GM23248 (cell line): ENCODE measurements at places on chromosomes 6 and 20.

- DNase-seq, result no peak
These were observed 349.7 kb upstream of the POU3F2 start for GRCh38 chr6:98484696-98485095.

- no peak for DNase-seq
These were observed 38.7 kb downstream of the CNKSR3 start for GRCh38 chr6:154471609-154472362.

DNA sequence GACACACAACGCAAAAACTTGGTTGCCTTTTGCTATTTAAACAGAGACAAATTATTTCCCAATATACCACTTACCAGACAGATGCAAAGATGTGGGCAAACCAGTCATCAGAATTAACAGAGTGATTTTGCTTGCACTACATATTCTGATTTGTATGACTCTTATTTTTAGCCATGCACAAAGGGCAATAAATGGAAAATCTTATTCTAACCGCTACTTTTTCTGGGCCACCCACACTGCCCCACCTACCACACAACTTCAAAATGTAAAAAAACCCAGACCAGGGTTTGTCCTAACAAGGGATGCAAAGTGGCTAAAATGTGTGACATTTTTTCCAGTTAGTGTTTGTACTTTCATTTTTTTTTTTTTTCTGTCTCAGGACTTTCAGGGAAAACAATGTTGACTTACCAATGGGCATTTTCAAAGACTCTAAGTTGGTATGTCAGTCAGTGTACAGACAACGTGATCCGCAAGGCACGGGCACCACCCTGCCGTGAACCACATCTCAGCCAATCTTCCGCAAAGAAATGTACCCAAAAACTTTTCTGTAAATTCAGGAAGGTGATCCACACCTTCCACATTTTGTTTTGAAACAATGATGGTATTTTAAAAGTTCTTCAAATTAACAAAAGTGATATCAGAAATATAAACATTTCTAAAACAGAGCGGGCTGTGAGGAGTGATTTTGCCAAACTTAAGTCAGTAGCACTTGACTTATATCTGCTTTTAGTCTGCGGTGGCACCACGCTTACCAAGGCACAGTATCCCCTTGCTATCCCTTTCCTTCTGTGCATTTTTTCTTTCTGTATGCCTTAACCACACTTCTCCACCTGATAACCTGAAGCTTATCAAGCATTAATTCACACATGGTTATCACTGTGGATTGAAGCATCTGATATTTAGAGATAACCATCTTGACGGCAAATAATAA, 185.6 kb downstream of the GJA10 start:
- no peak for DNase-seq

- peak; percentile 62 for DNase-seq
These were observed 25.3 kb downstream of the RBCK1 start for GRCh38 chr20:433300-433975.

- DNase-seq, result peak; percentile 67
These were observed 43.8 kb downstream of the BMP6 start for GRCh38 chr6:7769702-7770101.

DNA sequence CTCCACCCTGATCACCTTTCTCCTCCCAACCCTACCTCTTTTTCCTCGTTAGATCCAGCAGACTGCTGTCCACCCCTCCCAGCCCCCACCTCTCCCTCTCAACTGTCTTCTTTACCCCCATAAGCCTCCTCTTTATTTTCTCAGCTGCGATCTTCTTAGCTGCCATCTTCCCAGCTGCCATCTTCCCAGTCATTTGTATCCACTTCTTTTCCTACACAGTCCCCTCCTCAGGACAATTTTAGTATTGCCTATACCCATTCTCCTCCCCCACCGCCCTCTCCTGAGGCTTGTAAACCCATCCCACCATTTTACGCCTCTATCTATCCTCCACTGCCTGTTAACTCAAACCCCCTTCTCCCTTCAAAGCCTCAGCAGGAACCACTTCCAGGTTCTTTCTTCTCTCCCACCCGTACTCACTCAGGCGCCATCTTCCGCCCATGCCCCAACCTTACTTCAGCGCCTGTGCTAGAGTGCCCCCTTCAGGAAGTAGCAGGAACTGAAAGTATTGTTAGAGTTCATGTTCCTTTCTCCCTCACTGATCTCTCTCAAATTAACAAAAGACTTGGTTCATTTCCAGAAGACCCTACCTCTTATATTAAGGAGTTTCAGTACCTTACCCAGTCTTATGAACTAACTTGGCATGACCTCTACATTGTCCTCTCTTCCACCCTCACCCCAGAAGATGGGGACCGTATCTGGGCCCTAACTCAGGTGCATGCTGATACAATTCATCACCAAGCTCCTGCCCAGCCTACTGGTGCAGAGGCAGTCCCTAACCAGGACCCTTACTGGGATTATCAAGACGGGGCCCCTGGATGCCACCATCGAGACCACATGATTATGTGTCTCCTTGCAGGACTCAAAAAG, 236.0 kb downstream of the ADGRG6 start:
- DNase-seq, result peak; percentile 70

- peak; percentile 75 for DNase-seq
These were observed 160.2 kb upstream of the SGK1 start for GRCh38 chr6:134477991-134478635.

- no peak for DNase-seq
These were observed 173.4 kb downstream of the PTPRT start for GRCh38 chr20:43016257-43016656.

DNA sequence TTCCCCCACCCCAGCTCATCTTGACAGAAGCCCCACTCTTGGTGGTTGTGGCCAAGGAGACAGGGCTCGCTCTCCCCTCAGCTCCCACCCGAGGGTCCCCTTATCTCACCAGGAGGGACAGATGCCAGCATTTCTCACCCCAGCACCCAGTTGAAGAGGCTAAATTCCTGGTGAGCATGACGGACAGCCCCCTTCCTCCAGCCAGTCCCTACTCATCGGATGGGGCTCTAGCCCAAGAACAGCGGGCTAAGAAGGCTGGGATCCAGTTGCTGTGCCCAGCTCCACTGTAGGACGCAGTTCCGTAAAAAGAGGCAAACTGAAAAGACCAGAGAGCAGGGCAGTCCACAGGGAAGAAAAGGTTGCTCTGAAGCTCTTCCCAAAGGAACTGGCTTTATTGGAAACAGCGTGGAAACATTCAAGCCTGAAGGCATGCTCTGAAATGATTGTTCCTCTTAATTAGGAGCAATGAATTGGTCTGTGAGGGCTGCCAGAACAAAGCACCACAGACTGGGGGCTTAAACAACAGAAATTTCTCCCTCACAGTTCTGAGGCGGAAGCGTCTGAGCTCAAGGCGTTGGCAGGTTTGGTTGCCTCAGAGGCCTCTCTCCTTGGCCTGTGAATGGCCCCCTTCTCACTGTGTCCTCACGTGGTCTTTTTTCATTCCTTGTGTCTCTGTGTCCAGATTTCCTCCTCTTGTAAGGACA, 17.9 kb upstream of the KIF25 start:
- no peak for DNase-seq

DNA sequence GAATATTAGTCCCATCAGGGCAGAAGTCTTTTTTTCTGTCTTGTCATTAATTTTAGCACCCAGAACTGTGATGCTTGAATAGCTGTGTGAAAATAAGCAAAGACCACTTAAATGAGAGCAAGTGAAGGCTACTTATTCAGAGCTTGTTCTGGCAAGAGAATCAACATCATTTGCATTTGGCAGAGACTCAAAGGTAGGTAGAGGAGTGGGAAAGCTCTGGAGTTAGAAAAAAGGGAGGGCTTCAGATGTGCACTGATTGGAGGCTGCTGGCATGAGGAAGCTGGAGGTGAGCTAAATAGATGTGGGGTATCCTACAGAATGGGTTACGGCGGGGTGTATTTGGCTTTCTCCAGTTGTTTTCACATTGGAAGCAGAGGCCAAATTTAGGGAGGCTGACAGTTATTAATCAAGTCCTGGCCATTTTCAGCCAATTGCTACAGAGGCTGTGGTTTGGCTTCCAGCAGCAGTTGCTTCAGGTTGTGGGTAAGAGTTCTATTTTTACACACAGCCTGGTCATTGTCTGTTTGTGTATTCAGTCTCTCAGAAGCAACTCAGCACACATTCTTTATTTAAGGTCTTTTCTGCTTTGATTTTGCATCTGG, 254.3 kb downstream of the BTBD3 start:
- peak; percentile 24 for DNase-seq

DNA sequence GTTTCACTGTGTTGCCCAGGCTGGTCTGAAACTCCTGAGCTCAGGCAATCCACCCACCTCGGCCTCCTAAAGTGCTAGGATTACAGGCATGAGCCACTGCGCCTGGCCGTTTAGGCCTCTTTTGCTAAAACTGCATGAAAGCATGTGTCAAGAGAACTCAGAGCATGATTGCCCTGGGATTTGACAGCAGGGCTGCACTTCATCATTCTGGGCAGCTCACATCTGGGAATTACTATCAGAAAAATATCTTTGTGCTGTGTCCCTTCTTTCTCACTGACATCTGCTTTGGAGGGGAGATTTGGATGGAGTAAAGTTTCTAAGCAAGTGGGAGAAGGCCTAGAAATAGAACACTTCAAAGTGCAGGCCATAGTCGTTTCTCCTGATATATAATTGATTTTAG, 59.6 kb upstream of the EIF2S2 start:
- no peak for DNase-seq

DNA sequence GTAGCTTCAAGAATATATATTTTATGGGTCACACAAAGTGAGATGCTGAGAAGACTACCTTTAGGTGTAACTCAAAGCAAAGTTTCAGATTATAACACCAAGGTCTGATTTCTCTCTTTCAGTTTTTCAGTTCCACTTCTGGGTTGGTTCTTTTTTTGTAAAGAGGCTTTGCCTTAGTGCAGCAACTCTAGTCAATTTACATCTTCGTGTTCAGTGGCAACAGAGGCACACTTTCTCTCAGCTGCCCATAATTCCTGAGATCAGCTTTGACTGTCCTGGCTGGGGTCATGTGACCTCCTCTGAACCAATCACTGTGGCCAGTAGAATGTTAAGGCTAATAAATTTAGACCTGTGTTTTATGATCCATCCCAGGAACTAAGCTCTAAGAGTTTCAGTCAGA, 120.2 kb downstream of the TINAG start:
- no peak for DNase-seq

DNA sequence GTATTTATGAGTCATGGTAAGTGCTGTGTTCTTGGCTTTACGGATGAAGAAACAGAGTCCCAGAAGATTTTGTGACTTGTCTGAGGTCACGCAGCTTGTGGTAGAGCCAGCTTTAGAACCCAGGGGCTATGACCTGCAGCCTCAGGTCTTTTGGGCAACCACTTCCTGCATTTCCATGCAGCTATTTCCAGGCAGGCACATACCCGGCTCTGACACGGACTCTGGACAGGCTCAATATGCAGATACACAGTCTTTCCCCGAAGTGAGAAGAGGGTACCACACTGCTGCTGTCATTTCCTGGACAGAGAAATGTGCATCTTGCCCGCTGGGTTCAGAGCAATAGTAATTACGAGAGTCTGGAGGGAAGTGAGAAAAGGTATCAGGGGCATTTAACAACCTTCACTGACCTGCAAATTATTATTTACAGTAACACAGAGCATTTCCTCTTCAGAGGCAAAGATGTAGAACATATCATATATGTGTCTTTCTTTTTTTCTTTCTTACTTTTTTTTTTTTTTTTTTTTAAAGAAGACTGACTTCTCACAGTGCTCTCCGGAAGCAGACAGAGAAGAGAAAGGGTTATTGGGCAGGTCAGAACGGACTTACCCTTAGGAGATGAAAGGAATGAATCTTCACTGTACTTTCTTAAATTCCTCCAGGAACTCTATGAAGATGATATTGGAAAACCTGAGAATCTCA, 185.1 kb downstream of the CLIC5 start:
- DNase-seq, result no peak

GRCh38 chr6:33654831-33655554, 33.9 kb downstream of the ITPR3 start:
- DNase-seq, result peak; percentile 44

GRCh38 chr6:149852881-149853280, 11.3 kb downstream of the LRP11 start:
- DNase-seq, result no peak

DNA sequence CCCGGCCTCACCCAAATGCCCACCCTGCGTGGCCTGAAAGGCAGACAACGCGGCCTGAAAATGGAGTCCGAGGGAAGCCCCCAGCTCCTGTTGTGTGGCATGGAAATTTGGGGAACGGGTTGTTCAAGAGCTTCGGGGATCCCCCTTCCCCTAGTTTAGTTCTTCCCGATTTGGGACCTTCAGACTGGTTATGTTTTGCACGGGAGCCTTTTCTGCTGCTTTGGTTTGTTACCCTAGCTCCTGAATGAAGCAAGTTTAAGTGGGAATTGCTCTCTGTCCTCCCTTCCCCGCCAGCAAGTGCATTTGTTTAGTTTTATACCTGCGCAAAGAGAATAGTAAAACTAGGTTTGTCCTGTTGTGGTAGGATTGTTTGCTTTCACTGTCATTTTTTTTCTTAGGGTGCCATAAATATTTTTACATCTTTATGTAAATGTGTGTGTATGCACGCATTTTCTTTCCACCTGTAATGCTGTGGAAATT, 604 bp downstream of the SH3BGRL2 start:
- peak; percentile 10 for DNase-seq

DNA sequence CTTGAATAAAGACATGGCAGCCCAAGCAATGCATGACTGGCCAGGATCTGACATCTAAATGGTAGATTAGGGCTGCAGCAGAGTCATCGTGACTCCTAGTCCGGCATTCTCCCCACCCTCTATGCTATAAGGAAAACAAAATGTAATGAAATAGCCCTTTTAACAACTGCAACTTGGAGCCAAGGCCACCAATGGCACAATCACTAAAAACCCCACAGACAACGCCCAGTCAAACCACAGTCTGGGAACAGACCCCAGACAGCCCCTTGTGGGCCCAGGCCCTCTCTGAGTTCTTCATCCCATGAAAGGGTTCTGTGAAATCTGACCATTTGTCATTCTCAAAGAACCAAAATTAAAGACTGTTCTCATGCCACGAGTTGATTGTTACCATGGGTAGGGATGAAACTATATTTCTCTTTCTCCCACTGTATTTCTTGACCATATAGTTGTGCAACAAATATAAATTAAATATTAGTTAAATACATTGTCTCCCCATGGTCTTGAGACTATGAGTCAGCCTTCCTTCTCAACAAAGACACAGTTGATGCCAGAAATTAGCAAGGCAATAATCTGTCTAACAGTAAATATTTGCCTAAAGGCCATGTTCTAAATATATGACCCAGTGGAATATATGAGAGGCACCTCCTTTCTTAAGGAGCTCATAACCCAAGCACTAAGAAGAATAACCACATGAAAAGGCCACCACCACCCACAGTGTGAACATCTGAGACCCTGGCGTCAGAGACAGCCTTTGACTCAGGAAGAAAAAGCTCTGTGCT, 85.6 kb upstream of the SSTR4 start:
- no peak for DNase-seq

- DNase-seq, result peak; percentile 17
These were observed 43.3 kb downstream of the SOX4 start for GRCh38 chr6:21636876-21637275.
